ENCODE measurements at places on chromosomes 2 and 18. TPM values are rescaled to one million over a fixed set of nuclear protein-coding genes. Genes with fewer than 3 reads are reported as not detected.

AQP12A gene
- not detected for polyA plus RNA-seq

RAB27B gene
- polyA plus RNA-seq, result 11.7 TPM

KYNU gene
- 302 TPM for polyA plus RNA-seq

FBXO15 gene
- 1.4 TPM for polyA plus RNA-seq

CROCC2 gene
- polyA plus RNA-seq, result not detected

THSD7B gene
- not detected for polyA plus RNA-seq

MROH2A gene
- polyA plus RNA-seq, result 0.04 TPM

KANSL1L gene
- 1.0 TPM for polyA plus RNA-seq
